ENCODE measurements at places on chromosomes 3 and 15. TPM values are rescaled to one million over a fixed set of nuclear protein-coding genes. Genes with fewer than 3 reads are reported as not detected.

DNA sequence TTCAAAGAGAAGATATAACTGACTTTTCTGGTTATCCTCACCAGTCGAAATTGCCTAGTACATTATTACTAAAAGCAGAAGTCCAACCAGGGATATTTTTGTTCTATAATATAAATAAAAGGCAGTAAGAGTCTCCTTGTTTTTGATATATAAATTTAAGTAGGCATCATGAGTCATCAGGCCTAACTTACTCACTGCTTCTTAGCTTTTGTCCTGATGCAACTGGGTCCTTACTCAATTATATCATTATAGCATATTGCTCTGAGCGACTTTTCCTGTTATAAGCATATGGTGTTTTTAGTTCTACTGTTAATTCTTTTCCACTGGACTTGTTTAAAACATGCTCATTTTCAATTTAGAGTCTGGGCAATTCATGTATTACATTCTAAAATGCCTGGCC is 910.1 kb downstream of the MCTP2 start:
- no peaks in the 10 kb centered on the region for H3K4me1 ChIP-seq
- H3K27me3 ChIP-seq = no peaks in the 10 kb centered on the region
- H3K36me3 ChIP-seq = no peaks in the 10 kb centered on the region
- H3K27ac ChIP-seq = no peak overlapping the region
- DNase-seq = no peak

CCDC9B gene
- 55.8 TPM for total RNA-seq

GABRR3 gene
- total RNA-seq = not detected

DNA sequence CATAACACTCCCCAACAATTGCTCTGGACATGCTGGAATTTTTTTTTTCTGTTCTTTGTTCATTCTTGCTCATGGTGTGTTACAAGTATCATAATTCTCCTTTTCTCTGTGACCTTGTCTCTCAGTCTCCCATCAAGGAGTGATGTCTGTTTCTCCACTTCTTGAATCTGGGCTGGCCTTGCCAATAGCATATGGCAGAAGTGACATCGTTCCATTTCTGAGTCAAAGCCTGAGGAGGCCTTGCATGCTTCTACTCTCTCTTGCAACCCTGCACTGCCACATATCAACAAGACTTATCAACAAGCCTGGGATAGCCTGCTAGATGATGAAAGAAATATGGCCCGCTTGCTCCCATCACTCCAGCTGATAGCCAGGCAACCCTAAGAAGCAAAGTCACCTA is 8.9 kb upstream of the ADPGK start:
- H3K27me3 ChIP-seq = no peaks in the 10 kb centered on the region
- no peak overlapping the region for H3K27ac ChIP-seq
- H3K4me1 ChIP-seq = no peaks in the 10 kb centered on the region
- H3K4me3 ChIP-seq = no peak overlapping the region

- no peak overlapping the region for H3K4me3 ChIP-seq
- peaks cover 61% of the 10 kb centered on the region for H3K4me1 ChIP-seq
- H3K27ac ChIP-seq = peak overlapping the region; percentile 94
- peak; percentile 69 for DNase-seq
- peaks cover 30% of the 10 kb centered on the region for H3K36me3 ChIP-seq
Measured at GRCh38 chr15:75694241-75695182, 18.1 kb downstream of the CSPG4 start.

RTP4 gene
- not detected for total RNA-seq

STARD5 gene
- 4.8 TPM for total RNA-seq

- no peak for DNase-seq
- H3K27ac ChIP-seq = no peak overlapping the region
- H3K36me3 ChIP-seq = no peaks in the 10 kb centered on the region
- H3K4me3 ChIP-seq = no peak overlapping the region
Measured at GRCh38 chr3:39637807-39638206, 170.3 kb downstream of the MOBP start.

GRCh38 chr3:50557915-50558314 is 9.6 kb downstream of the C3orf18 start:
- H3K36me3 ChIP-seq = no peaks in the 10 kb centered on the region
- H3K4me3 ChIP-seq = no peak overlapping the region
- no peaks in the 10 kb centered on the region for H3K4me1 ChIP-seq
- H3K27ac ChIP-seq = no peak overlapping the region
- no peak for DNase-seq

DNA sequence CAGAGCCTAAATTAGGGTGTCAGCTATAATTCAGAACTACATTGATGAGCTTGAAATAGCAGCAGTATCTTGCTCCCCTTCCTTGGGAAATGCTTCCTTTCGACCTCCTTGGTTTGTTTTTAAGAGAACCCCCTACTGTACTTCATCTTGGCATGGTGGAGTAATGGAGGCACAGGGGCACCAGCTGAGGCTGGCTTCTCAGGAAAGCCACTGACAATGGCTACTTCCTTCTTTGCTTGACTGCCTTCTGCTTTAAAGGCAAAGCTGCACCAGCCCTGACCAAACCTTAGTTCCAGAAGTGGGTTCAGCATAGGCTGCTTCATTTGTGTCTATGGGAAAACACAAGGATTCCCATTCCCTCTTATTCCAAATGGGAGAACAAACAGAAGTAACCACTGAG is 1.5 kb upstream of the FBXL22 start:
- DNase-seq = no peak
- no peaks in the 10 kb centered on the region for H3K27me3 ChIP-seq
- no peak overlapping the region for H3K4me3 ChIP-seq
- H3K27ac ChIP-seq = peak overlapping the region; percentile 86
- H3K4me1 ChIP-seq = peaks cover 33% of the 10 kb centered on the region
- H3K36me3 ChIP-seq = peaks cover 22% of the 10 kb centered on the region

HIGD2B gene
- total RNA-seq = not detected

HEXA gene
- 111 TPM for total RNA-seq

DNA sequence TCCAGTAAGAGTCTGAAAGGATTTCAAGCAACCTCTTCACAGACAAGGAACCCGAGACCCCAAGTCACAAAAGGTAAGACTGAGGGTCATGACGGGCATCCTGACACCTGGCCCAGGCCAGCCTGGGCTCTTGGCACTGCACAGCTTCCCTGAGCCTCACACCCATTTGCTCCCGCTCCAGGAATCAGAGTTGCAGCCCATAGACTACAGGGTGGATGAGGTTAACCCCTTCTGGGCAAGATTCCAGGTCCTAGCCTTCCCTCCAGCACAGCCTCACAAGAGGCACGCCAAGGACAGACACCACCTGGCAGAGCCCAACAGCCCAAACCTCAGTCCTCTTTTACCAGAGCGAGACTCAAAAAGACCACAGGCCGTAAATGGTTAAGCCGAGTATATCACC is 36.2 kb downstream of the RBPMS2 start:
- no peaks in the 10 kb centered on the region for H3K27me3 ChIP-seq
- no peak for DNase-seq
- H3K27ac ChIP-seq = no peak overlapping the region
- H3K36me3 ChIP-seq = no peaks in the 10 kb centered on the region
- no peaks in the 10 kb centered on the region for H3K4me1 ChIP-seq

DNA sequence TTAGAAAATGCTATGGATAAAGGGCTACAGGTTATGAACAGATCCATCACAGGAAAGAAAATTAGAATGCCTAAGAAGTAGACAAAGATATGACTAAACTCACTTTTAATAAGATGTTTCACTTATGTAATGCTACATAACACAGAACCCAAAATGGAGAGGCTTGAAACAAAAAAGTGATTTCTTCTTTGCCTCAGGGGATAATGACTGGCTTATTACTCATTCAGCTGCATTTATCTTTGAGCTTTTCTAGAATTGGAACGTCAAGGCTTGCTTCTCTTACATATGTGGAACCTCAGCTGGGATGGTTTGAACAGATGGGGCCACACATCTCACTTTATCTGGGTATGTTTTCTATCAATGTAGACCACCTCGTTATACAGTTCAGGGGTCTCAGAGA is 120.6 kb upstream of the EPHA3 start:
- no peak for DNase-seq
- no peak overlapping the region for H3K4me3 ChIP-seq
- H3K27me3 ChIP-seq = no peaks in the 10 kb centered on the region
- H3K27ac ChIP-seq = no peak overlapping the region
- H3K4me1 ChIP-seq = no peaks in the 10 kb centered on the region

NRROS gene
- 22.6 TPM for total RNA-seq

ERICH6 gene
- total RNA-seq = not detected

- no peak for DNase-seq
- no peaks in the 10 kb centered on the region for H3K27me3 ChIP-seq
- H3K27ac ChIP-seq = peak overlapping the region; percentile 44
- no peaks in the 10 kb centered on the region for H3K36me3 ChIP-seq
- peaks cover 48% of the 10 kb centered on the region for H3K4me1 ChIP-seq
- H3K4me3 ChIP-seq = no peak overlapping the region
Measured at GRCh38 chr3:152365766-152366593, 97.3 kb downstream of the MBNL1 start.

GRCh38 chr3:169771497-169772304 is 1.5 kb upstream of the MYNN start:
- DNase-seq = no peak
- peaks cover 15% of the 10 kb centered on the region for H3K36me3 ChIP-seq
- H3K4me3 ChIP-seq = peak overlapping the region; percentile 75

Data from ascending aorta (tissue), 2 donors.